HT-29 (cell line): ENCODE measurements at places on chromosomes 1 and 21.

GRCh38 chr1:61362351-61362750 is 280.0 kb downstream of the NFIA start:
- DNase-seq: no peak

GRCh38 chr1:23194119-23194984 is 22.9 kb downstream of the HTR1D start:
- no peak for DNase-seq

- peak; percentile 73 for DNase-seq
These were observed 38.5 kb downstream of the MSTO1 start for GRCh38 chr1:155648207-155649147.

- DNase-seq: peak; percentile 51
These were observed 878 bp downstream of the MINDY1 start for GRCh38 chr1:151005729-151006319.

GRCh38 chr21:42837421-42838211 is 41.7 kb downstream of the WDR4 start:
- no peak for DNase-seq

DNA sequence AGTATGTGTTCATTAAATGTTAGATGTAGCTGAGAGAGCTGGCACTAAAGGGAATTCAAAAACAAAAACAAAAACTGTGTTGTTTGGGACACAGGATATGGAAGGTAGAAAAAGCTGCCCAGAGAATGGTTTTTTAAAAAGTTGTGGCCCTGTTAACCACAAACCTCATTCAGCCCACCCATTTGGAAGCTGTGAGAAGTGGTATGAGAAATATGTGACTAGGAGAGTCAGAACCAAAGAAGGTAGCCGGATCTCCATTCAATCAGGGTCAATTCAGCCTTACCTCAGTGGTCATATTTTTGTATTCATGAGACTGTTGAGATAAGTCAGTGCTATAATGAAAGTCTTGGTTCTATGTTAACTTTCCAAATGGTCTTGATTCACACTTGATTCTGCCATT is 29.8 kb upstream of the CACYBP start:
- DNase-seq: no peak

DNA sequence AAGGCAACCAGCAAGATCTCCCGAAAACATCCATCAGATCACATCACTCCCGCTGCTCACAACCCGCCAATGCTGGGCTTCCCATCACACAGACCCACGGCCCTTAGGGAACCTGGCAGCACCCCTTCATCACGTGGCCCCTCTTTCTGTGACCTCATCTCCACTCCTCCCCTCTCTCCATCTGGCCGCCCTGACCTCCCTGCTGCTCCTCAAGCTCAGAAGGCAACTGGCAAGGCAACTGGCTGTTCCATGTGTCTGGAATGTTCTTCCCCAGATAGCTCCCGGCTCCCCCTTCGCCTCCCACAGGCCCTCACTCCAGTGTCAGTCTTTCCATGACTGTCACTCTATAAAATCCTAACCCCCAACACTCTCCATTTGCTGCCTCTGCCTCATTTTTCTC is 113.0 kb upstream of the ERG start:
- DNase-seq: no peak

- no peak for DNase-seq
These were observed 2.1 kb downstream of the PSRC1 start for GRCh38 chr1:109280862-109281261.

DNA sequence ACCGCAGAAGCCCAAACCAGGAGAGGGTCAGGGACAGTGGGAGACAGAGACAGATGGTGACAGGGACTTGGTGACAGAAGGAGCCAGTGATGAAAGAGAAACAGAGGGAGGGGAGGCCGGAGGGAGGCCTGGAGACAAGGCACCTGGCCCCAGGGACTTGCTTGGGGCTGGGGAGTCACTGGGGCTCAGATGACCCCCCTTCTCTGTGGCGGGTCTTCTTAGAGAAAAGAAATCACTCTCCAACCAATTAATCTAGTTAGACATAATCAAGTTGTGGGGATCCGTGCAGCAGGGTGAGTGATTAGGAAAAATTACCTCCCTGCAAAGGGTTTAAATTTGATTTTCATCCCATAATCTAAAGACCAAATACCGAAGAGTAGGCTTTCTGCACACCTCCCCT is 519.8 kb downstream of the PTPRU start:
- no peak for DNase-seq
